Stimulated activated CD8-positive, alpha-beta memory T cell treated with anti-CD3 and anti-CD28 coated beads, Interleukin-7, amount 100 ng/mL, for 4 hours (primary cell): ENCODE measurements at places on chromosomes 7 and 10.

- DNase-seq, result no peak
These were observed 20.8 kb downstream of the GHRHR start for GRCh38 chr7:30984359-30985107.

DNA sequence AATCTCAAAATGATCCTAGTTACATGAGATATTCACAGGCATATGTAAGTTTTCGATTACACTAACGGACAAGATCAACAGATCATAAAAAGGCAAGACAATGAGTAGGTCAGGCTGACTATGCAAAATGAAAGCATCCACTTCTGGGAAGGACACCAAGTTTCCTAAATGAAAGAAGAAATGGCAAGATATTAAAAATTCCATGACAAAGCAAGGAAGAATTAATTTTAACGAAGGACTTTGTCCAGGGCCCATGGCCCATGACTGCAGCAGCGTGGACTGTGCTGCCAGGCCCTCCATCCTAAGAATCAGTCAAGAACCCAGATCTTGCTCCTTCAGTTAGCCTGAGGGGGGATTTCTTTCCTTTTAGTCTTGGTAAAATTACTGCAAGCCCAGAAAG lies 182.4 kb upstream of the FRMD4A start:
- DNase-seq, result no peak

GRCh38 chr7:131692131-131692960 lies 135.9 kb upstream of the PODXL start:
- no peak for DNase-seq

- no peak for DNase-seq
These were observed 511.7 kb downstream of the PLXDC2 start for GRCh38 chr10:20327954-20328353.

DNA sequence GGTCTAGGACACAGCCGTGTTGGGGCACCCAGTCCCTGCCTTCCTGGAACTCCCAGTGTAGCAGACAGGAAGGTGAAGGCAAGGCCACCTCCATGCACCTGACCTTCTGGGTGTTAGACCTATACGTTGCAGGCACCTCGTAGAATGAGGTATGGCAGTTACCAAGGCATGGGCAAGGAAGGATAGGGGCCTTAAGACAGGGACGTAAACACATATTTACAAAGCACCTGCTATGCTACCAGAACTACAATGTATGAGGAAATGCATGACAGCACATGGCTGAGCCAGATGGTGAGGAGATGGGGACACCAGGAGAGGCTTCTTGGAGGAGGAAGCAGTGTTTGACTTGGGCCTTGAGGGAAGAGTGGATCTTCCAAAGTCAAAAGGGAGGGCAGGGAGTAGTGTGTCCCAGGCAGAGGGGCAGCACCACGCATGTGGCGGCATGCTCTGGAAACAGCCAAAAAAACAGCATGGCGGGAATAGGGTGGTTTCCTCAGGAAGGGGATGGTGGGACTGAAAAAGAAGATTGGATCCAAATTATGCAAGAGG lies 231.2 kb downstream of the FANK1 start:
- DNase-seq, result no peak

DNA sequence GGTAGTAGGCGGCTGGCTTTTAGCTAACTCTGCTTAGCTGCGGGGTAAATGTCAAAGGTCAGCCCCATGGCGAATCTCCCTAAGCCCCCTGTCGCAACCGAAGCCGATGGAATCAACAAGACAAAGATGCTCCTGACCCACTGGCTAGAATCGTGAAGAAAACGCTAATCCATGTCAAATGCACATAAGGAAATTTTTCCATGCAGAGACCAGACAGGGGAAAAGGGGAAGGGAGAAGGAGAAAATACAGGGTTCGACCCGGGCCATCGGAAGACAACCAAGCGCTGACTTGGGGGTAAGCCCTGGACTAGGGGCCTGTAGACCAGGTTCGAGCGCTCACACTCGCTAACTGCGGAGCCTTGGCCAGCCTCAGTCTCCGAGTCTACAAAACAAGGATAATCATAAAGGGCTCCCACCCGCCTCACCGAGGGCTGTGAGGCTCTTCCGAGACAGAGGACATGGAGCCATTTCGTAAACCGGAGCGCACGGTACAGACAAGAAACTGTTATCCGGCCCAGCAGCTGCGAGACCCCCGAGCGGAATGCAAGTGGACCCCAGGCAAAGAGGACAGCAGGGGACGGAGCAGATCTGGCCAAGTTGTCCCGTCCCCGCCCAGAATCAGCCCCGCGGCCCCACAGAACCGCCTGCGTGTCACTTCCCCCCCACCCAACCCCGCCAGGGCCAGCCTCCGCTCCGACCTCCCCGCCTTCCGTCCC lies 507 bp downstream of the SAR1A start:
- no peak for DNase-seq

DNA sequence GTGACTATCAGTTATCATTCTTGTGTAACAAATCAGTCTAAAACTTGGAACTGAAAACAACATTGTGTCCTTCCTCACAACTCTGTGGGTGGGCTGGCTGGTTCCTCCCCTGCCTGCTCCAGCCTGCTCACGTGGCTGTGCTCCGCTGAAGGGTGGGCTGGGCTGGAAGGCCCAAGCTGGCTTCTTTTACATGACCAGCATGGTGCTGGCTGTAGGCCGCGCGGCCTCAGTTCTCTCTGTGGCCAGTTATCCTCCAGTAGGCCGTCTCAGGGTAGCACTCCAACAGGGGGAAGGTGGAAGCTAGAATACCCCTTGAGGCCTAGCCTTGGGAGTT lies 11.3 kb downstream of the ADAMTS14 start:
- DNase-seq, result no peak

GRCh38 chr10:34723750-34724149 lies 91.3 kb downstream of the PARD3 start:
- no peak for DNase-seq

- no peak for DNase-seq
These were observed 72.4 kb upstream of the LRRC17 start for GRCh38 chr7:102840404-102840803.

GRCh38 chr7:139681463-139681755 lies 96.4 kb downstream of the HIPK2 start:
- DNase-seq, result no peak

- no peak for DNase-seq
These were observed 304.4 kb downstream of the ZEB1 start for GRCh38 chr10:31623466-31623865.

DNA sequence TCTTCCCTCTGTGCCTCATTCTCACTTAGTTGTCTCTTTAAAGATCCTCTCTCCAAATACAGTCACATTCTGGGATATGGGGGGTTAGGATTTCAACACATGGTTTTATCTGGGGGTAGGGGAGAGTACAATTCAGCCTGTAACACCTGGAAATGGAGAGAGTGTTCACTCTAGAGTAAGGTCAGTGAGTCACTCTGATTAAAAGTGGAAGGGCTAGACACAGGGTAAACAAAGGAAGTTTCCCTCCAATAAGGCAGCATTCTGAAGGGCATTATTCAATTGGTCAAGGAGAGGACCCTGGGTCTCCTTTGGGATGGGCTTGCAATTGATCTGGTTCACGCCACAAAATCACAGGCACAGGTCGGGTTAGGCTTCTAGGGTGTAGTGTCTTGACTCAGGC lies 232.8 kb upstream of the NPSR1 start:
- no peak for DNase-seq

DNA sequence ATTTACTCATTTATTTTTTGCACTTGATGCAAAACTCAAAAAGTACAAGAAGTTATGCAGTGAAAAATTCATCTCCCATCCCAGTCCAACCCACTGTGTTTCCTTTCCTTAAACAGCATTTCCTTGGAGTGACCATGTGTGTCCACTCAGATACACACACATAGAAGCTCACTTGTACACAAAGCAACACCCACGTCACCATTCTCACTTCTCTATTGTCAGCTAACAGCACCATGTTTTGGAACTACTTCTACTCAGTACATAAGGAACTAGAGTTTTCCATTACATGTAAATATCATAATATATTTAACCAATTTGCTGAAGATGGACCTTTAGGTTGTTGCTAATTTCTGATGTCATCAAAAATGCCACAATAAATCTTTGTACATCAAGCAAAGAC lies 167.6 kb downstream of the GRID1 start:
- DNase-seq, result no peak

DNA sequence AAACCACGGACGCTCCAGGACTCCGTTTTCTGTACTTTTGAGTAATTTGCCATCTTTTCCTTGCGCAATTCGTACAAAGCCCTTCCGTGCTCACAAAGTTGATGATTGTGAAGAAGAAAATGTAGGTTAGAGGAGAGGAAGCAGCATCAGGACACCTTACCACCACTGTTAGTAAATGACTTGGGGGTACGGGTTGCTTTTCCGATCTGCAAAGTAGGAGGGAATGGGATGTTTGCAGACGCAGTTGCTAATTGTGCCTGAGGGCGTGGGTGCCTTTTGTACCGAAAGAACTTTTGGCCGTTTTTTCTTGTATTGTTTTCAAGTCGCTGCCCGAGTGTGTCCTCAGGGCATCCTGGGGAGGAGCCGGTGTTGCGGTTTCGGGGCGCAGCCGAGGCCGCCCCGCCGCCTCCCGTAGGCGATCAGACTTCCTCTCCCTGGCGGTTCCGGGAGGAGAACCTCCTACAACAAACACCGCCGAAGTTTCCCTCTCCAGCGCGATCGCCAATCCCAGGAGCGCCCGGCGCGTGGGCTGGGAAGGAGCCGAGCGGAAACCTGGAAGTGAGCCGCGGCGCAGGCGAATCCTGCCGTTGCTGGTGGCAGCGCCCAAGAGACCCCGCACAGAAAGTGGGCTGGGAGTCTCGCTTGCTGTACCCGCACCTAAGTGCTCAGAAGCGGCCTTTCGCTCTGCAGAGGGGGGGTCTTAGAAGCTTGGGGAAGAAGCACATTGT lies 1.0 kb downstream of the PRR15 start:
- DNase-seq, result no peak

DNA sequence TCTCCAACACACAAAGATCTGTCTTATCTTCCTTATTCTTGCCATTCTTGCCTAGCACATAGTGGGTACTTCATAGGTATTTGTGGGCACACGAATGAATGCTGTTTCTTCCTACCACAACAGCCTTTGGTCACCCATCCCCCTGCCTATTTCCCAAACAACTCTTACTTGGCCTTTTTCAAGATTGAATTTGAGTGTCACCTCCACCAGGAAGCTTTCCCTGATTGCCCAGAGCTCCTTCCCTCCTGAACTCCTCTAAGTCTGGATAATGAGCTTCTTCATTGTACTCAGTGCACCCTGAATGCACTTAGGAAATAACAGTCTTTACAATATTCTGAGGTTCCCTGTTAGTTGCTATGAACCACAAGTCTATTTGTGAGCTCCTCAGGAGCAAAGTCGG lies 11.6 kb upstream of the PDZD8 start:
- DNase-seq, result no peak

DNA sequence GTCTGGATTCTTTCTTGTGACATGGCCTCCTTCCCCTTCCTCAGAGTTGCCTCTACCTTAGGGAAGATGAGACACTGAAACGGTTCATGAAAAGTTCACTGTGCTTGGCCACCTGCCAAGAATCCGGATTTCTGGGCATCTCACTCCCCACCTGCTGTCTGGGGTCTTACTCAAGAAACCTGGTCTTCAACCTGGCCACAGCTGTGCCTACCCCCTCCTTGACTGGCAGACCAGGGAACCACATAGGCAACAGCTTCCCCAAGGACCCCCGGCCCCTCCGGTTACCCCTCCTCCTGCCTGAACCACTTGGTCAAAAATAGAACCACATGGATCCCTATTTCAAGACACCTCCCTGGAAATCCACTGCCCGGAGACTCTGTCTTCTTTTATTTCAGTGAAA lies 58.7 kb upstream of the NANOS1 start:
- no peak for DNase-seq

GRCh38 chr7:85065306-85065705 lies 121.5 kb downstream of the SEMA3D start:
- no peak for DNase-seq

DNA sequence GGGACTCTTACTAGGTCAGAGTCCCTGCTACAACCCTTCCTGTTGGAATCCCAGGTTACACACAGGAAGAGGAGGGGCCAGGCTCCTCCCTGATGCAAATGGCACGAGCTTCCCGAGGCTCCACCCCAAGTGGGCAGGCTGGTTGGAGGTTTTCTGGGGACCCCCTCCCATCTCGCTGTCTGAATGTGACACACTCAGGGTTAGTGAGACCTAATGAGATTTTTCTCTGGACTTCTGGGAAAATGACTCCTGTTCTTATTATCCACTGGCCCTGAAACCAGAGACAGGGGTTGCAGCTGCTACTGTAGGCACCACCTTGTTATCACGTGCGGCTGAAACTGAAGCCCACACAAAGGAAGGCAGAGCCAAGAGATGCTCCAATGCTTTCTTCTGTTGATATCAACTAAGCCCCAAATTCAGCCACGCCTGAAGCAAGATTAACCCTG lies 103.3 kb downstream of the FAM107B start:
- DNase-seq, result no peak

GRCh38 chr7:155062411-155062810 lies 7.7 kb upstream of the HTR5A start:
- DNase-seq, result no peak

GRCh38 chr10:29663718-29664117 lies 28.9 kb upstream of the SVIL start:
- no peak for DNase-seq

- peak; percentile 72 for DNase-seq
These were observed 6.9 kb upstream of the ORAI2 start for GRCh38 chr7:102426268-102427018.

DNA sequence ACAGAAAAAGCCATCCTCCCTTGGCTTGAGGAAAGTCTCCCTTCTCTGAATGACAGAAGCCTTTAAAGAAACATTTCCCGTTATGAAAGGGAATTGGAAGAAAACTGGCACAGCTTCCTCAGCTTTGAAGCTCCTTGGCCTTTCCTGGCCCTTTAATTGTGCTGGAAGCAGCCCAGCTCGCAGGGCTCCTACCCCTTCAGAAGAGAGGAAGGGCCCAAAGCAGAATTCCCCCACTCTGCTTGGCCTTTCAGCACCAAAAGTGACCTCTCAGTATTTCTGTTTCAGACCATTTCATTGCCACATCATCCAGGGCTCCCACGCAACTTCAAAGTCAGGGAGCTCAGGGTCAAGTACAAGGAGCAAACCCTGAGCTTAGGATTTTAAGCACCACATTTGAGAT lies 4.2 kb downstream of the AFAP1L2 start:
- no peak for DNase-seq

DNA sequence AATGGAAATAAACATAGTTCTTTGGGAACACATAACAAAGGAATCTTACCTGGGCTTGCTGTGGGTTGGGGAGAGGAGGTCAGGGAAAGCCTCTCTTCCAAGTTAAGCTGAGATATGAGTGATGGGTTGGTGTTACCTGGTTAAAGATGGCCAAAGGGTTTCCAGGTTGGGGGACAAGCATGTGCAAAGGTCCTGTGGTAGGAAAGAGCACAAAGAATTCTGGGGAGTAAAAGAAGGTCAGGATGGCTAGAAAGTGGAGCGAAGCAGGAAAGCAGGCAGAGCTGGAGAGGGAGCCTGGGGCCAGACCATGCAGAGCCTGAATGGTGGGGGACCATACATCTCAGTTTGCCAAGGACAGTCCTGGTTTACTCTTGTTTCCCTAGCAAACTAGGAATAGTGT lies 133.2 kb downstream of the CFAP58 start:
- no peak for DNase-seq

- no peak for DNase-seq
These were observed 664.0 kb downstream of the XPNPEP1 start for GRCh38 chr10:109259293-109259692.

GRCh38 chr10:26372513-26373354 lies 65.4 kb upstream of the APBB1IP start:
- no peak for DNase-seq

GRCh38 chr7:65832281-65832680 lies 40.6 kb upstream of the VKORC1L1 start:
- no peak for DNase-seq
